Activated CD4-positive, alpha-beta T cell treated with anti-CD3 and anti-CD28 coated beads for 24 hours (primary cell): ENCODE measurements at places on chromosomes 13 and 19.

DNA sequence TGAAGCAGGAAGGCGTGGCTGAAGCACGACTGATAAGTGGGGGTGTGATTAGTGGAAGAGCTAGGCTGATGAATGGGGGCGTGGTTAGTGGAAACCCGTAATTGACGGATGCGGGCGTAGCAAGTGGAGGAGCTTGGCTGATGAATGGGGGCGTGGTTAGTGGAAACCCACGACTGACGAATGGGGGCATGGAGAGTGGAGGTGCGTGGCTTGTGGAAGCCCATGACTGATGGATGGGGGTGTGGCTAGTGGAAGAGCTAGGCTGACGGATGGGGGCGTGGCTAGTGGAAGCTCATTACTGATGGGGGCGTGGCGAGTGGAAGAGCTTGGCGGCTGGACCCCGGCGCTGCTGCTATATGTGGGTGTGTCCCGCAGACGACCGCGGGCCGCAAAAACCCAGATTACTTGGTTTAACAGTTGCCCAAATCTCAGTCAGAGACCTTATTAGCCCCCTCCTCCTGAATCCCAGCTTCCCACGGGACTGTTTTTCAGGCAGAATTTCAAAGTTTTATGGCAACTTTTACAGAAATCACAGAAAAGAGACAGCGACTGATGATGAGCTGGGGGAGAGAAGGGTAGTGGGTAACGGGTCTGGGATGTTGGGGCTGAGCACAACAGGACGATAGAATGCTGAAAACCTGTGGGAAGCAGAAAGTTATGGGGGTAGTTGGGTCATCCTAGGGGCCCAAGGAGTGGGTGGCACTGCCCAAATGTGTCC lies 9.0 kb upstream of the MEIS3 start:
- DNase-seq, result peak; percentile 70

GRCh38 chr19:15283141-15283883 lies 49.0 kb downstream of the BRD4 start:
- DNase-seq, result no peak

- no peak for DNase-seq
These were observed 107.6 kb downstream of the ZIC5 start for GRCh38 chr13:99863789-99864626.

DNA sequence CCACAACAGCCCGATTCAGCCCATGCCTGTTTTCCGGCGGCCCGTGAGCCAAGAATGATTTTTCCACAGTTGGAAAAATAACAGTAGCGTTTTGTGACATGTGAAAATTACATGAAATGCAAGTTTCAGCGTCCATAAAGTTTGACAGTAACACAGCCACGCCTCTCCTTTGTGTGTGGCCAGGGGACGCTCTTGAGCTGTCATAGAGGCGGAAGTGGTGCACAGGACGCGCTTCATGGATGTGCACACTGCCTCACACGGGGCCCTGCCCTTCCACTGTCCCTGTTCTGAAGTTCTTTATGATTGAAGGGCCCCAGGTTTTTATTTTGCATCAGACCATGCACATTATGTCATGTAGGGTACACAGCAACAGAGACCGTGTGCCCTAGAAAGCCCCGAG lies 12.4 kb upstream of the ELAVL1 start:
- no peak for DNase-seq
